ENCODE measurements at places on chromosomes 1 and 21.
A peak's percentile ranks its signal among the peaks of the same experiment; 100 is the strongest.

- DNase-seq, result no peak
These were observed 115.1 kb downstream of the SLC30A10 start for GRCh38 chr1:219813294-219813693.

DNA sequence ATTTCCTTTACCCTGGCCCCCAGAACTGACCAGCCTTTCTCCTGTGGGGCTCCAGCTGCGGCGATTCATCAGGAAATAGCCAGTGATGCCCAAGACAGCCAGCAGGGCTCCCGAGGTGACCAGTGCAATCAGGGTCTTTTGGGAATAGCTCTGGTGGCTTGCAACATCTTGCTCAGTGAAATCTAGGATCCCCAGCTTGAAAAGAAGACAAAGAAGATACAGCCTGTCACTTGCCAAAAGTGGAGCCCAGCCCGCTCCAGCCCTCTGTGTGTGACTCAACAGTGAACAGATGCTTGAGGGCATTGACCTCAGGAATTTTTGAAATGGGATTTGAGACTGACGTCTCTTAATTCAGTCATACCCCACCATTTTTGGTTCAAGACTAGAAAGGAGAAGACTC lies 22.3 kb downstream of the CD34 start:
- DNase-seq, result no peak

DNA sequence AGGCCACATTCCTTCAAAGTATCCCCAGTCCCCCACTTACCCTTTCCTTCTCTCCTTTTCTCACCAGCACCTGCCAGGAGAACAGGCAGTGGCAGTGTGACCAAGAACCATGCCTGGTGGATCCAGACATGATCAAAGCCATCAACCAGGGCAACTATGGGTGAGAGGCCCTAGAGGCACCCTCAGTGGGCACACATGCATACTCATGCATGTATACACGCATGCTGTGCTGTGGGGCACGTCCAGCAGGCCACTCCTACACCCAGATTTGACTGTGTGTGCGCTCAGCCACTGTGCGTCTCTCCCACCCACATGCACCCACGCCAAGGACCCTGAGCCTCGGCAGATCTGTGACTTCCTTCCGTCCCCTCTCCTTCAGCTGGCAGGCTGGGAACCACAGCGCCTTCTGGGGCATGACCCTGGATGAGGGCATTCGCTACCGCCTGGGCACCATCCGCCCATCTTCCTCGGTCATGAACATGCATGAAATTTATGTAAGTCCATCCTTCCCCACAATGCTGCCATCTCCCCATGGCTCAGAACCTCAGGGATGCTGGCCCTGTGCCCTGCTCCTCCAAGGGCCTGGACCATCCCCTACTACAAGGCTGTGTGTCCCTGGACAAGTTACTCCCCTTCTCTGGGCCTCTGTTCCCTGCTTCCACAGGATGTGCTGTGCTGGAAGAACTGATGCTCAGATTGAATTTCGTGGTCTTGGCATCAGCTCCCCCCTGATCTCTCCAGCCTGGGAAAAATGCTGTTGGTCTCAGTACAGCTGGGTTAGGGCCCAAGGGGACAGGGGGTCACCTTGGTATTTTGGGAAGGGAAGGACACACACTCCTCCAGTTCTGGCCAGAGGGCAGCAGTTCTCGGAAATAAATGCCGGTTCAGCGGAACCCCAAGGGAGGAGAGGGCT lies 7.0 kb downstream of the TINAGL1 start:
- no peak for DNase-seq

DNA sequence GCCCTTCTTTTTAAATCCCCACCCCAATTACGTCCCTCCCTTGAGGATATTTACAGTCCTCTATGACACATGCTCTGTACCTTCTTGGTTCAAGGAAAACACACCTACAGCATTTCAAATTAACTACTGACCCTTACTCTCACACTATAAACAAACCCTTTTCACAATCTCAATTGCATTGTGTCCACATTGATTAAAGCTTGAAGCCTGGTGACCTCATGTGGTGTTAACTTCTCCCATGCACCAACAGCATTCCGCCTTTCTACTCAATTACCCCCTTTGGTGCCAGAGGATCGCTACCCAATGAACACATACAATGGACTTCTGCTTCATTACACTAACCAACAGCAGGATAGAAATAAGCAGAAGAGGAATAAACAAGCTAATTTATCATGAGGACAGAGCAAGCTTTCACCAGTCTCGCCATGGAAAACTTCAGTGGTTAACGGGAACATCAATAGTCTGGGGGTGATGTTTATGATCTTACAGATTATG lies 15.2 kb downstream of the WLS start:
- DNase-seq, result peak; percentile 94

DNA sequence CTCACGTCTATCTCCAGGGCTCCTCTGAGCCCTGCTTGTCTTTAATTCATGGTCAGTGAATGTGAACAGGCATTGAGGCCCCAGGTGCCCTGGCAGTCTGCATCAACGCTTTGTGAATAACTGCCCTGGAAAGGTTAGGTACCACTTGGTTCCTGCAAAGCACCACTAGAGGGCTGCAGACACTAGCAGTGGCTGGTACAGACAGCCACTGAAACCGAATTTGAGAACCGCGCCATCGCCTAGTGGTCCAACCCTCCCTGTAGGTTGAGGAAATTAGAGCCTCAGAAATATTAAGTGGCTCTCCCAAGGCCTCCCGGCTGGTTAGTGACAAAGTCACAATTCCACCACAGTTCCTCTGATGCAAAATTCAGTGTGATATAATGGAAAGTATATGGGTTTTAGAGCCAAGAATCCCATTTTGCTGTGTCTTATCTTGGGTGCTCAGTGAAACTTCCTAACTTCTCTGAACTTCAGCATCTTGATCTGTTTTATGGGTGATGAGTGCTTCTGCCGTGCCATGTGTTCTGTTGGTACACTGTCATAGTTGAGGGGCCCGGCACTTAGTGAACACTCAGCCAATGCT lies 46.2 kb upstream of the BCL9 start:
- peak; percentile 82 for DNase-seq

DNA sequence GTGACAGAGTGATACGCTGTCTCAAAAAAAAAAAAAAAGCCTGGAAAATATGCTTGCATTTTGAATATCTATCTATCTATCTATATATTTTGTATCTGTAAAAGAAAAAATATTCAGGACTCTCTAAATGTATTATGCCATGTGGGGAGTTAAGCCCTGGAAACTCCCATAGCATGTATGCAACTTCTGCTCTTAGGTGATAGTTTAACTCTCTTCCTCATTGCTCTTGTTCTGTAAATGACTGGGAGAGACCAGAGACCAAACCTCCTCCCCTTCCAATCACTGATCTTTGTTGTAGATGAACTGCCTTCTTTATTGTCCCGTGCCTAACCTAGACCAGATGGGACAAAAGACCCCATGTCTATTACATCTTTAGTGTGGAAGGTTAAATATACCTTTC lies 37.6 kb upstream of the CAMTA1 start:
- no peak for DNase-seq

GRCh38 chr1:180560868-180561600 lies 2.3 kb downstream of the OVAAL start:
- no peak for DNase-seq

DNA sequence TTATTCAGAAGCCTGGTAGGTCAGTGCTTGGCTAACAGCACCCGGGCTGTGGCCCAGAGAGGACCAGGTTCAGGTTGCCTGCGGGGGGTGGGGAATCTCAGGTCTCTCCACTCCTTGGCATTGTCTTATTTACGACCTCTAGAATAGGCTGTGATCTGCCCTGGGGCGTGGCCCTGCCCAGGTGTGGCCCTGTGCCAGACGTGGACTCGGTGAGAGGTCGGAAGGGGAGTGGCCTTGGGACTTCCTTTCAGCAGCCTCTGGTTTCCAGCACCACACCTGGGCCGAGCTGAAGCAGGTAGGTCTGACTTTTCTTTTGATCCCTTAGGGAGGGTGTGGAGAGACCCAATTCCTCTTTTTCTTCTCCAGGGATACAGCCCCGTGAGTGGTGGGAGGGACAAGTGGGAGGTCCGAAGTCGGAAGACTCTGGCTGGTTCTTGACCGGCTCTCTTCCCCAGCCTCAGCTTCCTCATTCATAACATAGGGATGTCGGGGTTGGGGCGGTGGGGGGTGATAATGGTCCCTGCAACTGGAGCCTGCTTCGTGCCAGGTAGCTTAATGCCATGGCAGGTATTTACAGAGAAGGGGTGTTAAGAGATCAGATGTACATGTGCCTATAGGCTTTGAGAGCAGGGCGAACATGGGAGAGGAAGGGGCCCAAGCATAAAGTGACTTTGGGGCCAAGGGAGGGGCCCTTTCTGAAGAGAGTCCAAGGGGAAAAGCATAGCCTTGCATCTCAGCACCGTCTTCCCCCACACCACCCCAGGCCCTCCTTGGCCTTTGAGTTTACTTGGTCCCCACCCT lies 16.5 kb downstream of the ACOT11 start:
- DNase-seq, result peak; percentile 94

DNA sequence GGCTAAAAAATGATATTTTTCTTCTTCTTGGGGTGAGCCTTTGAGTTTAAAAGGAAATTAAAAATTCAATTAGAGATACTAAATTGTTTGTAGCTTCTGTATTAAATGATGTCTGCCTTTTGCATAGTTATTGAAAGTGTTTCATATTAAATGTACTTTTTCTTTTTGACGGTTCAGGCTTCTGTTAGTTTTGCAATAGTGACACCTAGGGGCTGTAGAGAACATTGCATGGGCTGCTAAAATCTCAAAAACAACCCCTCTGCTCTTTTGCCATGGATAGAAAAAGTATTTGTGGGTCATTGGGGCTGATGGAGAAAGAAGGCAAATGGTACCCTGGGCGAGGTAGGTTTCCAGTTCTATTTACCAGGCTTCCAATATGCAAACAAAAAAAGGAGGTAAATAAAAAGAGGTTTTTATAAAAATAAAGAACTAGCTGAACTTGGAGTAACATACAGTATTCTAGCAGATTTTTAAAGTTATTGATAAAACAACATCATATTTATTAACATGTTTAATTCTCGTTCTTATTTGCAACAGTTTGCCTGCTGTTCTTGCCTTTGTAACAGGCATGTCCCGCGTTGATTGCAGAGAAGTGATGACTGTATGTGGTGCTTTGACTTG lies 115.4 kb upstream of the HOOK1 start:
- peak; percentile 27 for DNase-seq

Measured in NCI-H146 (cell line).